ENCODE measurements at places on chromosomes 6 and 20. TPM values are rescaled to one million over a fixed set of nuclear protein-coding genes. Genes with fewer than 3 reads are reported as not detected.

DNA sequence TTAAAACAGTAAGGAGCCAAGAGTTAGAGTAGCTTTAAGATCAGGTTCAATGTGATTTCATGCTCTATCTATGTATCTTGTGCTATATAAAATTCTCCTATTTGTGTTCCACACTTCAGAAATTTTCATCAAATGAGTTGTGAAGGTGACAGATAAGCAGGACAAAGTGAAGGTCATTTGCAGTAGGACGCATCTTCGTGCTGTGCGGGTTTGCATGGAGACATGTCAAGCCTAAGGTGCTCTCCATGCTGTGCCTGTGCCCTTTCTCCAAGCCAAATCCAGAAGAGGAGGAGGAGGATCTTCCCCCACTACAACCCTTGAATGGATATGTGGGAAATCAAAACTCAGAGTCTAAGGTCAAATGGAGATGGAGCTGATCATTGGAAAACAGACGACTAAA, 147.3 kb upstream of the NEDD9 start:
- DNase-seq, result no peak

Gene DZANK1
- total RNA-seq, result not detected

- DNase-seq, result no peak
These were observed 125.6 kb downstream of the CDC5L start for GRCh38 chr6:44512868-44513741.

Gene ARFGEF3
- total RNA-seq, result 32.9 TPM

Gene CST4
- not detected for total RNA-seq

DNA sequence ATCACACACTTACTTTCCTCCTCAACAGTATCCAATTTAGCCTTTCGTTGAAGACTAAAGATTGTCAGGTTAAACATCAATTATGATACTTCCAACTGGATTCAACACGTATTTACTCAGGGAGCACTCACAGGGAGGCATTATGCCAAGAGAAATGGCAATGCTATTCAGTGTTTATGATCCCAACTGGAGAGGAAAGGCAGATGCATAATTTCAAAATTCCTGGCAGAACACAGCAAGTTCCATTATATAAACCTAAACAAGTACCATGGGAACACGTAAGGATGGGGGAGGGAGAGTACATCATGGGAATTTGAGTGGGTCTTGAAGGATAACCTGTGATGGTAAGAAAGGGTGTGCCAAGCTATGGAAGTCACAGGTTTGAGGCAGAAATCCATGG, 112.7 kb downstream of the ISM1 start:
- DNase-seq, result peak; percentile 79

DNA sequence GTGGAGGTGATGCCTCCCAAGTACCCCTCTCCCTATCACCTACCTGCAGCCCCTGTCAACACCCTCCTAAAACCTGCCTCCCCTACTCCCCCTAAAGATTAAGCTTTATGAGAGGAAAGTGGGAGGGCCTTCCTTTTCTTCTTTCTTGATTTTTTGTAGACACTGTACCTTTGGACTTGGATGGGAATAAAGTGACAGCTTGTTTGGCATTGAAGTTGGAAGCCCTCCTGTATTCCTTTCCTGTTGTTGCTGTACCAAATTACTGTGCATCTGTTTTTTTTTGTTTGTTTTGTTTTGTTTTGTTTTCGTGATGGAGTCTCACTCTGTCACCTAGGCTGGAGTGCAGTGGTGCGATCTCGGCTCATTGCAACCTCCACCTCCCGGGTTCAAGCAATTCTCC, 99.3 kb upstream of the NFATC2 start:
- no peak for DNase-seq

Gene SLC22A7
- total RNA-seq, result not detected

Gene C6orf163
- 10.3 TPM for total RNA-seq

Gene PTCRA
- total RNA-seq, result not detected

Gene WFDC12
- total RNA-seq, result not detected

DNA sequence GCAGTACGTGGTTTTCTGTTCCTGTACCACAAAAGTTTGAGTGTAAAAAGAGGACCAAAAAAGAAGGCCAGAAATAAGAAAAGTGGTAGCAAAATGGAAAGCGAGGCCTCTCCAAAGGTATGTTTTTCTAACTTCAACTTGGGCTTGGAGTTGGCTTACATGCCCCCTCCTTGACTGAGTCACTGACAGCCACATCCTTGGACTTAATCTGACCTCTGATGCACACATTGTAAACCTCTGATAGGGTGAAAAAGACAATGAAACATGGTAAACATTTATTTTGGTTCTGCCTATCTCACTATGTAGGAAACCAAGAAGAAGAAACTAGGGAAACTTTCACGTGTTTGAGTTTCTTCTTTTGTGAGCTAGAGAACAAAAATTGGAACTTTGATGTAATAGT, 503.2 kb upstream of the ID4 start:
- DNase-seq, result no peak

DNA sequence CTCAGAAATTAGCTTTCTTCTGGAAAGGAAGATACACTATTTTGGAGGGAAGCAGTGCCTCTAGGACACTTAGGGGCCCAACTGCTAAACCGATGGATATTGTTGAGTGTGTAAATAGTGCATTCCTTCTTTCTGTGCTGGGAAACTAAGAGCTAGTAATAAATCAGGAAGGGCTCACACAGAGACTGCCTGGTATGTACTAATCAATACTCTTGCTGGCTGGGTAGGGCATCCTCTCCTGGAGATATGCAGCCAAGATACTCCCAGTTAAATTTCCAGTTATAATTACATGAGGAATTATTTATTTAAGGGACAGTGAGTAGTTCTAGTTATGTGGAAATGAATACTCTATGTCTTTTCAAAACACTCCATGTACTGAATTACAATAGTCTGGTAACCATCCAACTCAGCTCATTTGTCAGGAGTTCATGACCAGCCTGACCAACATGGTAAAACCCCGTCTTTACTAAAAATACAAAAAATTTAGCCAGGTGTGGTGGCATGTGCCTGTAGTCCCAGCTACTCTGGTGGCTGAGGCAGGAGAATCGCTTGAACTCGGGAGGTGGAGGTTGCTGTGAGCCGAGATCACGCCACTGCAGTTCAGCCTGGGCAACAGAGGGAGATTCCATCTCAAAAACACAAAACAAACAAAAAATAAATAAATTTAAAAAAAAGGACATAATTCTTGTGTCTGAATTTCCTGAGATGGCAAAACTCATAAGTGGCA, 100.0 kb downstream of the OR2B2 start:
- no peak for DNase-seq

- no peak for DNase-seq
These were observed 5.6 kb upstream of the RBCK1 start for GRCh38 chr20:402496-402885.

Gene CD83
- 7.5 TPM for total RNA-seq

DNA sequence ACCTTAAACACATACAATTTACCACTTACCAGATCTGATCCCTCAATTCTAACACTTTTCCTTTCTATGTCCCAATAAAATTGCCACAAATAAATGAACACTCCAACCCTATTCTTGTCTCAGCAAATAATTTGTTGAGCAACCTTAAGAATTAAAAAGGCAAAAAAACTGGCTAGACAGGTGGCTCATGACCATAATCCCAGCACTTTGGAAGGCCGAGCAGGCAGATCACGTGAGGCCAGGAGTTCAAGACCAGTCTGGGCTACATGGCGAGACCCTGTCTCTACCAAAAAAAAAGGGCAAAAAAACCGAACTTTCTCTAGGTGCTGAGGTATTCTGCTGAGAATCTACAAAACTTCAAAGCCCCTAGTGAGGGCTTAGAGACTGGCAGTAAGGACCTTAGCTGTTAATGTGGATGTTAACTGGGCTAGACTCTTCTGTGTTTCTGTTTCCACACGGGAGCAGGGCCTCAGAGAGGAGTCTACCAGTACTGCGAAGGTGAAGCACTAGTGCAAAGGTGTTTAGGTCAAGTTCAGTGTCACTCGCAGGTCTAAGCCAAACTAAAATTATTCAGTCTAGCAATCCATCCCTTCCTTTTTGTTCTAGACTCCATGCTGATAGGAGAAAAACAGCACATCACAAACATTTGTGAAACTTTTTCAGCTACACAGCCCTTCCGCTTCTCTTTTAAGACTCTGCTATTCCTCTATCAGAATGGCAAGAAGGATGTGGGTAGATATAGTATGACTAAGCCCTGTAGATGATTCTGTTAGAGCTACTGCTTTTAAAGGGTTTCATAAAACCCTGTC, 2.6 kb downstream of the FASTKD5 start:
- DNase-seq, result no peak

GRCh38 chr6:43695967-43696291, 8.3 kb upstream of the MRPS18A start:
- no peak for DNase-seq

GRCh38 chr6:13729891-13730290, 18.3 kb upstream of the RANBP9 start:
- no peak for DNase-seq

- DNase-seq, result peak; percentile 50
These were observed 50.4 kb downstream of the MTHFD1L start for GRCh38 chr6:150915880-150916265.

- no peak for DNase-seq
These were observed 34.5 kb upstream of the TSPYL1 start for GRCh38 chr6:116314218-116314617.

Gene TINAG
- 3.5 TPM for total RNA-seq

DNA sequence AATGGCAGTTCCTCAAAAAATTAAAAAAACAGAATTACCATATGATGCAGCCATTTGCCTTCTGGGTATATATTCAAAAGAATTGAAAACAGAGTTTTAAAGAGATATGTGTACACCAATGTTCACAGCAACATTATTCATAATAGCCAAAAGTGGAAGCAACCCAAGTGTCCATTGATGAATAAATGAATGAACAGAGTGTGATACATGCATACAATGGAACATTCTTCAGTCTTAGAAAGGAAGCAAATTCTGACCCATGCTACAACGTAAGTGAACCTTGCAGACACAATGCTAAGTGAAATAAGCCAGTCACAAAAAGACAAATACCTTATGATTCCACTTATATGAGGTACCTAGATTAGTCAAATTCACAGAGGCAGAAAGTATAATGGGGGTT, 34.7 kb upstream of the YWHAB start:
- DNase-seq, result no peak

GRCh38 chr6:41135062-41135832, 18.9 kb downstream of the TREML1 start:
- DNase-seq, result no peak

GRCh38 chr6:92847988-92848387, 571.4 kb downstream of the EPHA7 start:
- no peak for DNase-seq

DNA sequence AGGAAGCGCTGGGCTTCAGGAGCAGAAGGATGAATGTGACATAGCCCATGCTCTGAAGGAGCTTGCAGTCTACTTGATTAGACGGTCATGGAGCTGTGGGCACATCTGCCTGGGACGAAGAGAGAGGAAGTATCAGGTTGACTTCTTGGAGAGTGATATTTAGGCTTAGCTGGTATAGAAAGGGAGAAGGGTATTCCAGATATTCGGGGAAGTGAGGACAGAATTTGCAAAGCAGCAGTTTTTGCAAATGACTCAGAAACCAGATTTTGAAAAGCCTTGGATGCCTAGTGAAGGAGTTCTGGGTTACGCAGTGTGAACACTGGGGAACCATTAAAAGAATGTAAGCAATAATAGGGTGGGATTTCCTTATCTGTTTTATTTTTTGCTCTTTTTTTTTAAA, 60.7 kb downstream of the EYA4 start:
- no peak for DNase-seq

GRCh38 chr6:106629859-106630163, 433 bp downstream of the QRSL1 start:
- no peak for DNase-seq

Gene OXT
- not detected for total RNA-seq

Gene BEND3
- total RNA-seq, result 3.9 TPM

DNA sequence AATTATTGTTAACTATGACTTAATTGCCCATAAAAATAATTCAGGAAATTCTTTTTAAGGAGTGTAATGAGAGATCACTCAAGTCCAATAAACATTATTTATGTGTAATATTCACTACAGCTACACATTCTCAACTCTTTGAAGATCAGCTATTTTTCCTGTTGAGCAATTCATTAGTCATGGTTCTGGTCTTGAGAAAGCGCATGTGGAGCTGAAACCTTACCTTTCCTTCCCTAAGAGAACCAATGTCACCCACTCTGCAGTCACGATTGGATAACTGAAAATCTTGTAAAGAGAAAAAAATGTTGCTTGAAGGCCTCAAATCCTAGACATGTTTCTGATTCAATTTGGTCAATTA, 736.9 kb upstream of the MARCKS start:
- no peak for DNase-seq

Gene ADTRP
- total RNA-seq, result 31.9 TPM

Gene AGER
- total RNA-seq, result 2.8 TPM

Gene PNPLA1
- total RNA-seq, result 0.58 TPM

DNA sequence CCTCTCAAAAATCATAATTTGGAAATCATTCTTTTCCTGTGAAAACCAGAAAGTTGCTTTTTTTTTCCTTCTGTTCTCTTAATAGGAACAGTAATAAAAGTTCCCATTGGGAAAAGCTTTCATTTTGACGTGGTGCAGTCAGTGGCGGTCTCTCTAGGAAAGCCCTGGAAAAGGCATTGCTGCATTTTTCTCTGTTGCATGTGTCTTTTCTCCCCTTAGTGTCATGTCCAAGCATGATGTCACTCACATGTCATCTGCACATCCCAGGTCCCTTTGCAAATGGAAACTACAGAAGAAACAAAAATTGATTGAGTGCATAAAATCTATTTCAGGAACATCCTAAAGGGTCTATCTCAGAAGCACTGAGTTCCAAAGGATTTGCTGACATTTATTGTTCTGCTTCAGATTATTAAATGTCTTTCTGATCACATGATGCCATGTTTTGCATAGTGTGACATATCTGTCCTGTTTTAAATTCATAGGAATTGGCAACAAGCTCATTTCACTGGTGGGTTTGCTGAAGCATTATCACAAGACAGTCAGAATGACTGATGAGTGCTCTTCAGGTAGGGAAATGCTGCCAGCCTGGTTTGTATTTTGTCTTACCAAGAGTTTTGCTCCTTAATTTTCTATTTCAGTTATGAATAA, 208.7 kb downstream of the SOX4 start:
- DNase-seq, result peak; percentile 30

DNA sequence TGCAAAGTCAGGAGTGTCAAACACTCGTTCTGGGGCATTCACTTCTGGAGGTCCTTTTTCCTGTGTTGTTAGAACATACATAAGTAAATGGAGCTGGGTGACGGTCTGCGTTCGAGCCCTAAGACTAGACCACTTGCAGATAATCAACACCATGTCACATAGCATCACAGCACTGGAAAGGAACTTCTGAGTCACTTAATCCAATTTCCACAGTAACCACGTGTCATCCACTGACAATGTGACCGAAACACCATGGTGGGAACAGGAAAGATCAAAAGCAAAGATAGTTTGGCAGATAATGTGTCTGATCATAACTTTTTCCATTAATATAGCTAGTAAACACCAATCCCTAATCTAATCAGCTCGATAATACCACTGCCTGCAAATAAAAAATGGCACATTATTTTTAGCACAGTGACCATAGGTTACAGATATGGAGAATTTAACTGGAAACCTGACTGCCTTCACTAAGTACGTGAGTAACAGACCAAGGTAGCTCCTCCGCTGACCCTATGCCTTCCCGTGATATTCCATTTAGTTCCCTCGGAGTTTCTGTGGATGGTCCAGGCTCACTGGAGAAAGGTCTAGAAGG, 34.8 kb downstream of the WRNIP1 start:
- no peak for DNase-seq

Gene KCNK16
- total RNA-seq, result not detected
